ENCODE measurements at places on chromosomes 5 and 9. TPM values are rescaled to one million over a fixed set of nuclear protein-coding genes. Genes with fewer than 3 reads are reported as not detected.

- DNase-seq = no peak
Measured at GRCh38 chr5:95746722-95747679, 15.9 kb downstream of the RHOBTB3 start.

- no peak for DNase-seq
Measured at GRCh38 chr5:65103756-65104440, 335.2 kb downstream of the CWC27 start.

DNA sequence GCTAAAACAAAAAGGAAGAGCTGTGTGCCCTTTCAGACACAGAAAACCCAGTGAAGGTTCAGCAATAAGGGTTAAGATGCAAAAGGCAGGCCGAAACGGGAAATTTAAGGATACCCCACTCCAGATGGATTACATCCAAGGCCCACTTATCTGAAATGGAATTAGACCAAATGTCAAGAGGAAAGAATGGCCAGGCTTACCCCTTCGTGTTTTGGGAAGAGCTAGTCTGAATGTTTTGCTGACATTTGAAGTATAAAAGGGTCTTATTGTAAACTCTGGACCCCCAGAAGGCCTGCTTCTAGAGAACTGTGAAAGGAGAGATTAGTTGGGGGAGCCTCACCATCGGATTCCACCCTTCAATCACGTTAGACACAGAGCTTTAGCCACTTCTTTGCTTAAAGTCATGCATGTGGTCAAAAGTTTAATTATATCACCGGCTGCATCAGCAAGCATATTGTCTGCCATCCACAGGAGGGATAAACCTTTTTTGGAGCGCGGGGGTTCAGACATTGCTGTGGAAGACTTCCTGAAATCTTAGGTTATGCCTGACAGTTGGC, 93.3 kb downstream of the EFNA5 start:
- DNase-seq = no peak

DNA sequence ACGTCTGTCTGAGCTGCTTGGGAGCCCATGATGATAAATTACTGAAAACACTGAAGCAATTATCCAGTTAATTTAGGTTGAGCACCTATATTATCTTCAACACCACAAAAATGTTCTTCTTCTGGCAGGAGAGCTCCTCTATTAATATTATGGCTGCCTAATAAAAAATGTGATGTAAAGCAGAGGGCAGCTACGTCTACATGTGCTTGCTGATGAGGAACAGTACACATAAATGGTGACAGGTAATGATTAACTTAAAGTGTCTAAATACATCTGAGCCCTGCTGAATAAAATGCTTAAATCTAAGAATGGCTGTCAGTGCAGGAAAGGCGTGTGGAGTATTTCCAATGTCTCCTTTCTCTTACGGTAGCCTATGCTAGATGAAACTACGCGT, 131.3 kb upstream of the NR3C1 start:
- DNase-seq = no peak

GRCh38 chr5:115510145-115510645, 34.4 kb downstream of the FEM1C start:
- DNase-seq = no peak

GRCh38 chr9:136235709-136236455, 9.7 kb downstream of the QSOX2 start:
- no peak for DNase-seq

GRCh38 chr5:22242532-22242931, 610.6 kb downstream of the CDH12 start:
- no peak for DNase-seq

DNA sequence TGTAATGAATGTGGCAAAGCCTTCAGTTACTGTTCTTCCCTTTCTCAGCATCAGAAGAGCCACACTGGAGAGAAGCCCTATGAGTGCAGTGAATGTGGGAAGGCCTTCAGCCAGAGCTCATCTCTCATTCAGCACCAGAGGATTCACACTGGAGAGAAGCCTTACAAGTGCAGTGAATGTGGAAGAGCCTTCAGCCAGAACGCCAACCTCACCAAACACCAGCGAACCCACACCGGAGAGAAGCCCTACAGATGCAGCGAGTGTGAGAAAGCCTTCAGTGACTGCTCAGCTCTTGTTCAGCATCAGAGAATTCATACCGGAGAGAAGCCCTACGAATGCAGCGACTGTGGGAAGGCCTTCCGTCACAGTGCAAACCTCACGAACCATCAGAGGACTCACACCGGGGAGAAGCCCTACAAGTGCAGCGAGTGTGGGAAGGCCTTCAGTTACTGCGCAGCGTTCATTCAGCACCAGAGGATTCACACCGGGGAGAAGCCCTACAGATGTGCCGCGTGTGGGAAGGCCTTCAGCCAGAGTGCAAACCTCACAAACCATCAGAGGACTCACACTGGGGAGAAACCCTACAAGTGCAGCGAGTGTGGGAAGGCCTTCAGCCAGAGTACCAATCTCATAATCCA, 6.8 kb downstream of the RPL12 start:
- no peak for DNase-seq

GRCh38 chr9:1453636-1454035, 403.5 kb downstream of the DMRT2 start:
- no peak for DNase-seq

DNA sequence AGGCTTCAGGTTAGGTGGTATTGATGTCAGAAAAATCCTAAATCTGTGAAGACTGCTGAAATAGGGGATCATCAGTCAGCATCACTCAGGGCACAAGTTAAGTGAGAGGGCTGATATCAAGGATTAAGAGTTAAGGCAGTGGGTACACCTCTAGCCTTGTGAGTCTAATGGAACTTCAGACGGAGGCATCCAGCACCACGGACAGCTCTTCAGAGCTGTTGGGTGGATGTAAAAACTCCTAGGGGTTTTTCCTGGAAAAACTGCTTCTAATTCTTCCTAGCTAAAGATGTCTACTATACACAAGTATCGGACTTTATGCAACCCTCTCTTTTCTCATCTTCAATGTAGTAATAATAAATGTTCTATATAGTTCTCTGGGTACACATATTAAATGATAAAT, 165.9 kb downstream of the SH3GL2 start:
- no peak for DNase-seq

DNA sequence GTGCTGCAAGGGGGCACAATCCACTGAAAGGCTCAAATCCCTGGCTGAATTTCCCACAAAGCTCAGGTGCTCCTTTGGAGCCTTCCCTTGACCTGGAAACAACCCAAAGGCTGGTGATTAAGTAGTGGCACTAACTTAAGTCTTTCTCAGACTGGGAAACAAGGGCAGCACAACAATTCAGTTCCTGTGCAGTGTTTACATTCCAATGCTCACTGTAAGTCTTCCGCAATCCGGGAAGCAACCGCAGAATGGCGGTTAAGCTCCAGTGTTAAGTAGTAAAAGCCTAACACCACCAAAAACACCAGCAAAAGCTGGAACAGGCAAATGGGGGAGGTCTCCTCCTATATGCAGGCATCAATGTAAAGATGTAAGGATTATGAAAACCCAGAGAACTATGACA, 117.2 kb downstream of the TRPM3 start:
- DNase-seq = no peak

DNA sequence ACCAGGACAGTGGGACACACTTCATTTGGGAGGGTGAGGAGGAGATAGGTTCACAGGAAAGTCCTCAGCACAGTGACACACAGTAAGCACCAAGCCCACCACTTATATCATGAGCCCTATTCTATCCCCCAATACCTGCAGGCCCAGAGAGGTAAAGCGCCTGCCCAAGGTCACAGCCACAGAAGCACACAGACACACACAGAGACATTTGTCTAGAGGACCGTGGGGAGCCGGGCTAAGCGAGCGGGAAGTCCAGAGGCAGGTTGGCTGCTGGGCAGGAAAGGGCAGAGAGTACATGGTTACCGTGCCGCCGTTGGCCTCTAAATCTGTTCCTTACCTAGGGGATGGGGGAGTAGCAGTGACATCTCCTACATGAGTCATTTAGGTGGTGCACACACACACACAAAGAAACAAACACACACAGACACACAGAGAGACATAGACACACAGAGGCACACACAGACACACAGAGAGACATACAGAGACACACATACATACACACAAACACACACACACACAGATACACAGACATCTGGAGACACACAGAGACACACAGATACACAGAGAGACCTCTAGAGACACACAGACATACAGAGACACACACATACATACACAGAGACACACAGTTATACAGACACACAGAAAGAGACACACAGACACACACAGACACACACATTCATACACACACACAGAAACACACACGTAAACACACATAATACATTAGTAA, 15.9 kb upstream of the DUSP1 start:
- no peak for DNase-seq

- DNase-seq = no peak
Measured at GRCh38 chr5:80319702-80320101, at the start of gene SPZ1. SPZ1 (plus strand) TSS chr5:80320002; CDS start chr5:80320216, 214 bp downstream.

GRCh38 chr9:109481856-109482255, 16.3 kb downstream of the PTPN3 start:
- DNase-seq = no peak

Gene CXXC5
- total RNA-seq = 3.3 TPM

Gene PRDM9
- total RNA-seq = not detected

Gene C8G
- 0.94 TPM for total RNA-seq

Gene CKS2
- total RNA-seq = 140 TPM

Gene CYLC2
- not detected for total RNA-seq

Gene FABP6
- total RNA-seq = not detected

Gene SPATA31C1
- not detected for total RNA-seq

Gene IARS1
- total RNA-seq = 268 TPM

Gene WDR31
- total RNA-seq = 1.4 TPM

Gene BNC2
- 0.08 TPM for total RNA-seq

Measured in activated T-cell treated with anti-CD3 and anti-CD28 coated beads, Interleukin-2, amount 50 U/mL, for 4 hours (primary cell).